ENCODE measurements at places on chromosomes 4 and X.

GRCh38 chr4:40333921-40334352, 1.2 kb upstream of the CHRNA9 start:
- DNase-seq: peak; percentile 69

GRCh38 chr4:163121689-163122088, 45.0 kb downstream of the NAF1 start:
- DNase-seq: peak; percentile 59

DNA sequence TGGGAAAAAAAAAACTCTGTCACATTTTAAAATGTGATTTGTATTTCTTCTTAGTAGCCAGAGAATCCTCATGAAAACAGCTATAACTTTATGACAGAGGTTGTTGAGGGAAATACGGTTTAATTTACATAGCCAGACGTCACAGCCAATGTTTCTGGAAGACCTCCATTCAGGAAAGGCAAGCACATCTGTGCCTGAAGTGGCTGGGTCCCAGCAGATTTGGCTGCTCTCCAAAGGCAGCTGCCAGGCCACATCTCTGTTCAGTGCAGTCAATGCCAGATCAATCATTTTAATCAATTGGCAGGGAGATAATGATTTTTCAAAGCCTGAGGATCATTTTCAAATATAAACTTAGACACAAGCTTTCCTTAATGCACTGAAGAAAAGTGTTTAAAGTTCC, 86.5 kb upstream of the ZIC3 start:
- no peak for DNase-seq

DNA sequence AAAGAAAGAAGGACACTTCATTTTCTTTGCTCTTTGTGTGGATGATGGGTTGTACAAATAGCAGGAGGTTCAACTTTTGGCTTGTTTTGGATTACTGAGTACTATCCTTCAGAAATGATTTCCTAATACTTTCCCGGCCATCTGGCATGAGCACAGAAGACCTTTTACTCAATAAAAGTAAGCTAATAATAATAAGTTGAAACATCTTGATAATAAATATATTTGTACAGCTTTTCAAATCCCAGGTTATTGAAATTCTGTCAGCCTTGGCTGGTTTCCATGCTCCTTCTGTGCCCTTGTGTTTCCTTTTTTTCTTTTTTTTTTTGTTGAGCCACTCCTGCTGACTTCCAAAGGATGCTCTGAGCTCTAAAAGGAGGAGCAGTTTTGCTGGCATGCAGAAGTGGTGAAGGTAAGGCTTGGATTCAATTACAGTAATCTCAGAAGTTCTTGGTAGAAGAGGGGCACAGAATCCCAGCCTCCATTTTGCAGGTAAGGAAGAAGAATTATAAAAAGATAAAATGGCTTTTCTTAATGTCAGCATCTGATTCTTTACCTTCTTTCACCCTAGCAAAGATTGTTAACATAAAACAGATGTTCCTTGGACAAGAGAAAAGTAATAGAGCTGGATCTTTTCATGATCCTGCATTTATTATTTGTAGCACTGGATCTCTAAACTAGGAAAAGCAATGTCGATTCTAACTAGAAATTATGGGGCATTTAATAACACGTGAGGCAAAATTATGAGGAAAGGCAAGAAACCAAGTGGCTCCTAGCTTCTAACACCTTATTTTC, 31.9 kb downstream of the REPS2 start:
- DNase-seq: no peak

DNA sequence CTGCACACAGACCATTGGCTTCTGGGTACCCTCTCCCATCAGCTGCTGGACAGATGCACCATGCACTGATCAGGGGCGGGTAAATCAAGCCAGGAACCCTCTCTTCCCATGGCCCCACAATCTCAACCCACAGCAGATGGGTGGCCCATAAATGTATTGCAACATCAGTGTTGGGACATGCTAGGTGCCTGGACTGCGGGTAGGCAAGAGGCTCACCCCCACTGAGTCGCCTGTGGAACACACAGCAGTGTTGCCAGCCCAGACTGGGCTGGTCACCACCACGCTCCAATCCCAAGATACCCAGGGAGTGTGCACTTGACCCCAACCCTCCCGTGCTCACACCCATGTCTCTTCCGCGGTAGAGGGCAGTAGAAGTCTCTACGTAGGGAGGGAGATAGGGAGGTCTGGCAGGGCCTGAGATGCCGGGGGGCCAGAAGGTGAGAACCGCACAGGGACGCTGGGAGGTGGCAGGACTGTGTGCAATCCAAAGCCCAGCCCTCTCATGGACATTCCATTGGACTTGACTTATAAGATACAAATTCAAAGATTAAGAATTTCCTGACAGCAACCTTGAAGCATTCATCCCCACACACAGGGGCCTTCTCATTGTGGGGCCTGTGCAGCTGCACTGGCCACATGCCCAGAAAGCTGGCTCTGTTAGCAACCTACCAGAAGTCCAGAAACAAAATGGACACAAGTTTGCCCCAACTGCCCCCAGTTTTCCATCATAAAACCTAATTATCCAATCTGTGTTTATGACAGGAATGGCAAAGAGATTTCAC, 183.7 kb downstream of the NSUN7 start:
- DNase-seq: peak; percentile 83

DNA sequence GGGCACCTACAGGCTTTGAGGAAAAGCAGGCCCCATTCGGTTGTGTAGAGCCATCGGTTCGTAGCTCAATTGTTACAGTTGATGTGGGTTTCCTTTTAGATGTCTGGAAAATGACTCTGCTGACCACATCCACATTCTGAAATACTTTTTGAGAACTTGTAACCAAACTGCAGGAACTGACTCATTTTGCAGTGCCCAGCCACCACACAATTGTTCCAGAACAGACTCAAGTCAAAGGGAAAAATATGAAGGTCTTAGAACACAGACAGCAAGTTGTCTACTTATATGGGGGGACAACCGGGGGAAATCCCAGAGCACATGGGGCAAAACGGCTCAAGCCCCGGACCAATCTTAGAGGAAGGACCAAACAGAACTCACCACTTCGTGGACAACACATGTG, 557.6 kb upstream of the DIPK2B start:
- DNase-seq: peak; percentile 94

DNA sequence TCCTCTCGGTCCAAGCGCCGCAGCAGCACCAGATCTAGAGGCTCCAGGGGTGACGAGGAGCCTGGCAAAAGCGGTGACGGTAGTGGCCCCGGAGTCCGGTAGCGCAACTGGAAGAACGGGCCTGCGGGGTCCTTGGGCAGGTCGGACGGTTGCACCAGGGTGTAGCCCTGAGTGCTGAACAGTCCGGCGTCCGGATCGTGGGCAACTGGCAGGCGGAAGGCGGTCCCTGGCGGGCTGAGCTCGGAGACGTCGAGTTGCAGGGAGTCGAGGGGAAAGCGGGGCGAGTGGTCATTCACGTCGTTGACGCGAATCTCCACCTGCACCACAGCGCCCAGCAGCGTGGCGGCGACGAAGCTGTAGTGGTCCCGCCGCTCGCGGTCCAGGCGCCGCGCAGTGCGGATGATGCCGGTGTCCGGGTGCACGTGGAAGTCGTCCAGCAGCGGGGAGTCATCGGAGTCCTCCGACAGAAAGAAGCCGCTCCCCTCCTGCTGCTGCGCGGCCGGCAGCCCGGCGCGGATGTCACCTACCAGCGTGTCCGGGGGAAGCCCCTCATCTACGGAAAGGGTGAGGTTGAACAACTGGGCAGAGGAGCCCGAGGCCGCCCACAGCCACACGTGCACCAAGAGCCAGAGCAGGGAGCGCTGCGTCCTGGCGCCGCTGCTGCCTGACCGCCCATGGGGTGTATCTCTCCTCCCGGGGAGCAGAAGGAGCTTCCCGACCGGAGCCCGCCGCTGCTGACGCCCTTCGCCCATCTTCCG, 837 bp downstream of the DCHS2 start:
- no peak for DNase-seq

DNA sequence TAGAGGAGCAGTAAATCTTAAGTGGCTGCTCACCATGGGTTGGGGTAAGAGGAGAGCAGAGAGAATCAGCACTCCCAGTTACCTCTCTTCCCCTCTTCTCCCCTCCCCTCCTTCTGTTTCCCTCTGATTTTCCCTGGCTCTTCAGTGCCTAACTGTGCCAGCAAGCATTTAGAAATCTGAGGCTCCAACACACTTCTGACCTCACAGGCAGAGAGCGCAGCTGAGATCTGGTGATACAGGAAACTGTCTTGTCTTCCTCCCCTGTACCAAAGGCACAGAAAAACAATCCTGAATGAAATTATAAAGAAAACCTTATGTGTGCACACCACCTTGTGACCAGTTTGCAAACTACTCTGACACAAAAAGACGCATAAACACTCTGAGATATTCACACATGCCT, 82.4 kb upstream of the SMIM10 start:
- peak; percentile 81 for DNase-seq

DNA sequence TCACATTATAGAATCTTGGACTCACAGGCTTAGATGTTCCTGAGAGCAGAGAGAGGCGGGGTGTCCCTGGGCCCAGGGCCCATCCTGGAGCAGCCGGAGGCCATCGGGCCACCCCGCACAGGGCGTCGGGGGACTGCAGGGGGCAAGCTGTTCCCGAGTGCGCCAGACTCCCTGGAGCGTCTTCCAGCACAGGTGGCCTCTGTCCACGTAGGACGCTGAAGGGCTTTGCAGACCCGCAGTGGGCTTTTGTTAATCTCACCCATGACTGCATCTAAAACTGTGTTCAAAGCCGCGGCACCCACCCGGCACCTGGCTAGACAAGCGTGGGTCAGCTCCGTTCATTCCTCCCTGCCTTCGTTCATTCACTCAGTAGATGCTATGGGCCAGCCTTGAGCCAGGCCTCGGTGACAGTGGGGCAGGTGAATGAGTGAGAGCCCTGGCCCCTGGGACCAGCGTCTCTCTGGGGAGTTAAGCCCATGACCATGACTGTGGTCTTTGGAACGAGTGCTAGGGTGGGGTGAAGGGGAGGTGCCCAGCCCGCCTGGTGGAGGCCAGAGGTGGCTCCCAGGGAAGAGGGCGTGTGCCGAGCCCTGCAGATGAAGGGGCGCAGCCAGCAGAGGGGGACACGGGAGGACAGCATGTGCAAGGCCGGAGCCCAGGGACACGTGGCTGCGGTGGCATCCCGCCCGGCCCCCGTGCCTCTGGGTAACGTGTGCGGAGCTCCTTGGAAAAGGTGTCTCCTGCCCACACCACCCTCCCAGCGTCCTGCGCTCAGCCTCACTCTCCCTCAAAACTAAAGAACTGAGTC, 98.3 kb downstream of the HMX1 start:
- no peak for DNase-seq

DNA sequence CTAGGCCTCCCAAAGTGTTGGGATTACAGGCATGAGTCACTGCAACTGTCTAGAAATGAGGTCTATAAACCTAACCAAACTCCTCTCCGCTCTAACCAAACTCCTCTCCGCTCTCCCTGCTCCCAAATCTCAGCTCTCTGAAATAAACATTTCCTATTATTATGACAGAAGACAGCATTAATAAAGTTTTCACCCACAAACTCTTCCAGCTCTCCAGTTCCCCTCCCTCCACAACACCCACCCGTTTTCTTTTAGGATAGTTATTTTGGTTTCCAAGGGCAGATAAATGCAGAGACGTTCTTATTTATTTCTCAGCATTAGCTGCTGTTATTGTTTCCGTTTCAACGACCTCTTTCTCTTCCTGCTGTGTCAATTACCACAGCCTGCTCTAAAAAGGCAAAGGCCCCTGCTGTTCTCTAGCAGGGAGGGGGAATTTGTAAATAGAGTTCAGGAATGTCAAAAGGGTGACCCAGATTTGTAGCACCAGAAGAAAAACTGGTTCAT, 13.3 kb upstream of the SCD5 start:
- DNase-seq: no peak

- peak; percentile 91 for DNase-seq
These were observed 528.9 kb upstream of the ARX start for GRCh38 chrX:25544641-25545040.

- DNase-seq: no peak
These were observed 401.3 kb upstream of the NDST4 start for GRCh38 chr4:115514675-115515074.

GRCh38 chrX:105121186-105121585, 99.3 kb downstream of the TEX13A start:
- no peak for DNase-seq

GRCh38 chrX:69255441-69256290, 90.4 kb upstream of the PJA1 start:
- DNase-seq: no peak

GRCh38 chrX:71102292-71102691, 4.2 kb downstream of the CXorf65 start:
- DNase-seq: no peak

DNA sequence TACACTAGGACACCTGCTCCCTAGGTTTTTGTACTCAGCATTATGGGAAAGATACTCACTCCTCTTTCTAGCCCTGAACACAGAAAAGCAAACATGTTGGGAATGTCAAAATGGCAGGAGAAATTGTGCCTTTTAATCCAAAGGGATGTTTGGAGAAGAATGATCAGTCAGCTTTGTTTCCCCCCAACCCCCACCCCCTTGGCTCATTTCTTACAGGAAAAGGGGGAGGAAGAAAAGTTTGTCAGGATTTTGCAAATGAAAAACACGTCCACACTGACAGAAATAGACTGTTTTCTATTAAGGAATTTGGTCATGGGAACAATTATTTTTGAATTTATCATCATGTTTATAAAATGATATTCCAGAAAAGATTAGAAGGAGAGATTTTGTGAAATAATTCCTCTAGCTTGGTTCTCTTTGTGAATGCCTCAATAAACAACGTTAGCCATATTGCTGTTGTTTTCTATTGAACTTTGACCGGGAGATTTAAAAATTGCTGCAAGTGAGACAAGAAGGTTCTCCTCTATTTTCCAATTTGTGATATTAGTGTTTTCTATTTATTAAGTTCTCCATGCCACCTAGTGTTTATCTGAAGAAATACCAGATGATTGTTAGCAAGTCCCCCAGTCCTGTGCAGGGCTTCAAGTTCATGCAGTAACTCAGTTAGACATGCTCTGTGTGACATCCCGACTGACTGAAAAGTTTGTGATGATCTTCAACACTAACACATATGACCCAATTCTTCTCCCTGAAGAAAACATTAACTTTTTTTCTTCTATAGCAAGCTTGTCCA, 31.3 kb upstream of the TFDP3 start:
- DNase-seq: no peak

GRCh38 chr4:99321241-99322191, at the start of gene ADH1B:
TSS of gene ADH1B (minus strand) at chr4:99321401. CDS start at chr4:99321331, 70 bp downstream.
- no peak for DNase-seq

GRCh38 chr4:140109737-140110136, 44.2 kb downstream of the MAML3 start:
- no peak for DNase-seq

DNA sequence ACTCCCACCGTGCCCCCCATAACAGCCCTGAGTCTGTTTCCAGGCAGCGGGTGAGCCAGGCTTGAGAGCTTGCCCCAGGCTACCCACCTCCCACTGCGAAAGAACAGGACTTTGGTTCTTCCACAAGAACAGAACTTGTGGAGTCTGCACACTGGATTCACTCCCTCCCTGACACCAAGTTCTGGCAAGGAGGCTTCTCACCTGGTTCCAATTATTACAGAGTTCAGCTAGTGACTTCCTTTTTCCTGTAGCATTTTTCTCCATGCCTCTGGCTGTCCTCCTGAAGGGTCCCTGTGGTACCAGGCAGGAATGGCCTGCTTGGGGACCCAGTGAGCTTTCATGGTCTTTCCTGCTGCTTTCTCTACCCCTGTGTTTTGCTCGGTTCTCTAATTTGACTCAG, 208.6 kb upstream of the SFRP2 start:
- DNase-seq: no peak

GRCh38 chrX:148193759-148194158, 212.6 kb downstream of the FMR1NB start:
- no peak for DNase-seq

GRCh38 chrX:44245733-44246132, 97.7 kb downstream of the EFHC2 start:
- no peak for DNase-seq

GRCh38 chr4:173187732-173188131, 19.1 kb downstream of the GALNT7 start:
- no peak for DNase-seq

Data from amniotic epithelial cell (primary cell).